GM12891 (cell line): ENCODE measurements at places on chromosomes 12 and 14.

- no peak for DNase-seq
Measured at GRCh38 chr12:31732926-31733548, 4.2 kb upstream of the AMN1 start.

GRCh38 chr14:68345738-68346137, 447.1 kb downstream of the ZFP36L1 start:
- no peak for DNase-seq

GRCh38 chr12:30877105-30877875, 49.3 kb upstream of the TSPAN11 start:
- DNase-seq: no peak

DNA sequence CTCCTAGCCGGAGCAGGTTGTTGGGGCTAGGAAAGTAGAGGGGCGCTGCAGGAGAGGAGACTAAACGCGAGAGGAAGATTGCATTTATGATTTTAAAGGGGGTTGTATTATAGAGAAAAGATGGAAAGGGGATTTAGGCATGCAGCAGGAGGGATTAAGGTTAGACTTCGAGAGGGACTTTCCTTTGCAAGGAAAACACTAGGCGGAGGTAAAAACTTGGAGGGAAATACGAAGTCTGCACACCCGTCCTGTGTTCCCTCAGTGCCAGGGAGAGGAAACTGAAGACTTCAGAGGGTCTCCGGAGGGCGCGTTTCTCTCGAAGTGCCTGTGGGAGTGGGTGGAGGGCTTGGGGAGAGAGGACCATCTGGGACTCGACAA, 420 bp upstream of the PPP1R1A start:
- DNase-seq: no peak

GRCh38 chr14:72781561-72782508, 112.1 kb downstream of the DPF3 start:
- DNase-seq: no peak

- DNase-seq: no peak
Measured at GRCh38 chr12:114302117-114302516, 103.8 kb downstream of the TBX5 start.

DNA sequence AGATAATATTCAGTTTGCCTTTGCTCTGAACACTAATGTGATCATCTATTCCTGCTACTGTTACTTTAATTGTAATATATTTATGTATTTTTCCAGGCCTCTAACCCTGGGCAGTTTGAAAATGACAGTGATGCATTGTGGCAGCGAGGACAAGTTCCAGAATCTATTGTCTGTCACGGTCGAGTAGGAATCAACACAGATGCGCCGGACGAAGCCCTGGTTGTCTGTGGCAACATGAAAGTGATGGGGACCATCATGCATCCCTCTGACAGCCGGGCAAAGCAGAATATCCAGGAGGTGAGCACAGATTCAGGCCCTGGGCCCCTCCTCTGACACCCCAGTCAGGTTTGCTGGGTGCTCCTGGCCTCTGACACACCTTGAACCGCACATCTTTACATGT, 78.5 kb downstream of the MYRFL start:
- no peak for DNase-seq

GRCh38 chr14:101788016-101788635, 26.6 kb downstream of the PPP2R5C start:
- DNase-seq: no peak

DNA sequence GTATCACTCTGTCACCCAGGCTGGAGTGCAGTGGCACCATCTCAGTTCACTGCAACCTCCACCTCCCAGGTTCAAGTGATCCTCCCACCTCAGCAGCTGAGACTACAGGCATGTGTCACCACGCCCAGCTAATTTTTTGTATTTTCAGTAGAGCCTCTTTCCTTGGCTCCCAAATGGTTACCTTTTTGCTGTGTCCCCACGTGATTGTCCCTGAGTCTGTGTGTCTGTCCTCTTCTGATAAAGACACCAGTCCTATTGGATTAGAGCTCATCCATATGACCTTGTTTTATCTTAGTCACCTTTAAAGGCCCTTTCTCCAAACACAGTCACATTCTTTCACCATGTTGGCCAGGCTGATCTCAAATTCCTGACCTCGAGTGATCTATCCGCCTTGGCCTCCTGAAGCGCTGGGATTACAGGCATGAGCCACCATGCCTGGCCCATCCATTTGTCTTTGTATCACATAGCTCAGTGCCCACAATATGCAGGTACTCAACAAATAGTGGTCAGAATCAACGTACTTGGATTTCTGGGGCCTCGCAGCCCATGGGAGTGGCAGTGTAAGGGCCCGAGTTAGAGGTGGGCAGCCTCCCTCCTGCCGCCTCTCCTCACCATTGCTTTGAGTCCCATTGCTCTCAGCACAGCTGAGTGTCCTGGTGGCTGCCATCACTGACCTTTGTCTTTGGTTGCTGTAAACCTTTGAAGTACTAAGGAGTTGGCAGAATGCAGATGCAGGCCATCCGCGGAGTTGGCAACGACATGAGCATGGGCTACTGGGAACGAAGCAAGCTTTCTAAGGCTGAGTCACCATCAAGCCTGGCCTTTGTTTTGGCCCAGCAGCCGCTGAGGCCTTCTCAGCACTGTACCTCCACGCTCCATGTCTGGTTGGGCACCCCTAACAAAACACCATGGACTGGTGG, 9.3 kb downstream of the TPCN1 start:
- no peak for DNase-seq
